ENCODE measurements at places on chromosomes 7 and 10. TPM values are rescaled to one million over a fixed set of nuclear protein-coding genes. Genes with fewer than 3 reads are reported as not detected.

DNA sequence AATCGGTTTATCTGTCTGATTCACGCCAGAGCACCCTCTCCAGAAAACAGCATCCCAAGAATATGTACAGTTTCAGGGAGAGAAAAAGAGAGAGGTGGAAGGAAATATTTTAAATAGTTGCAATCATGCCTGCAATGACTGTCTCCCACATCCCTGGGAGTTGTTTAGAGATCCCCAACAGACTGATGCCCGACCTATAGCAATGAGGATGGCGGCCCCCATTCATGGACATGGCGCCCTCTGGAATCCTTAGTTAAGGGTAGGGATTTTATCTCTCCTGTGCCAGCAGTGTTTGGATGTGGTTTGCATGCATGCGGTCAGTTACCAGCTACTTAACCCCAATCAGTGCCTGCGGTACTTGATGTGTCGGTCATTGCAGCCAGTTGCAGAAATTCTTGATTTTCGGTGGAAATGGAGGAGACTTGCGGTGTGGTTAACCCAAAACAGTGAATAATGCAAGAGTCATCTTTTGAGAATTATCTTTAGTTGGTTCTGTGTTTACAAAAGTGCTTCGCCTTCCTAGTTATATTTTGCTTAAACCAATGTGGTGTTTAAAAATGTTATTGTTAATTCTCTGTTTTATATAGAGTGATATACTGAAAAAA is 186.0 kb upstream of the TCF7L2 start:
- DNase-seq: no peak

- no peak for DNase-seq
These were observed 137.5 kb downstream of the ST7 start for GRCh38 chr7:117090791-117091190.

DNA sequence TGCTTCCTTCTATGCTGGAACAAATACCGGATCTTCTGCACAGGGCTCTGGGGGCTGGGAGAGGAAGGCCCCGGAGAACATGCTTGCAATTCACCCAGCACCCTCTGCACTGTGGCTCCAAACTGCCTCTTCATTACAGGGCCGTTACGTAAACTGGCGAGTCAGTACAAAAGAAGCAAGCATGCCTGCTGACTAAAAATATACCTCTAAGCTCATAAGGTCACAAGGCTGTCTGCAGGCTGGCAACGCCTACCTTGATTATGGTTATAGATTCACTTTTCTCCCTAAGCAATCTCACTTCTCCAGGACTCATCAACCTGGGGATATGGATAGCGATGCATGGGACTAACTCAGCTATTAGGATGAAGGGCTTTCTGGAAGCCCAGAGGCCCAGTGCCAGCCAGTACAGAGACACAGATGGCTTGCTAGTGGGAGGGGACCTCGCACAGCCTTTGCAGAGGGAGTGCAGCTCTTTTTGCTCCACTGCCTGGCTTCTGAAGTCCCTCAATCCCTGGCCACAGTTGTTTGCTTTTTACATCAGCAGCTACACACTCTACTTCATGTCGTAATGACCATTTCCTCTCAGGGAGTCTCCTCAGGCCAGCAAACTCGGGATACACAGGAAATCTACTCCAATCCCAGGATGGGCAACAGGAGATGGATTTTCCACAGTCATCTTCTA is 96.1 kb downstream of the SH3PXD2A start:
- no peak for DNase-seq

- DNase-seq: no peak
These were observed 70.4 kb downstream of the COA1 start for GRCh38 chr7:43658718-43659548.

Gene CARD11
- total RNA-seq: 20.0 TPM

Gene SPDYE16
- not detected for total RNA-seq

GRCh38 chr10:114489521-114490310 is 85.4 kb upstream of the AFAP1L2 start:
- DNase-seq: peak; percentile 75

DNA sequence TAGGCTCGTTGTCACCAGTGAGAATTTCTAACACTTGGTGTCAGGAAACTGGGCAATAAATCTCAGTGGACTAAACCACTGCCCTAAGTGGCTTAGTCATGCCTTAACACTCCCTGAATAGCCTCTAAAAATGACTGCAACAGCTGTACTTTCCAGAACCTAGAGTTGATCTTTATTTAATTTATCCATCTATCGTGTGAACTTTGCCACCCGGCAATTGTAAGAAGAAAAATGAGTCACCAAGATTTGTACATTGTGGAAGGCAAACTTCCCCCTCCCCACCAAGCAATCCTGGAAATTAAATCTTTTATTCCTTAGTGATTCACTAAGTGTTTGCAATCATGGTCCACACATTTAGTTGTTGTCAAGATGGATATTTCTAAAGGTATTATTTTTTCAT is 47.1 kb downstream of the NXPH1 start:
- DNase-seq: no peak

Gene DNMBP
- total RNA-seq: 25.6 TPM

Gene ARHGAP12
- total RNA-seq: 34.3 TPM

- no peak for DNase-seq
These were observed 11.7 kb upstream of the CCDC172 start for GRCh38 chr10:116312548-116312947.

GRCh38 chr10:106957823-106958588 is 206.5 kb downstream of the SORCS1 start:
- no peak for DNase-seq

Gene RASA4
- total RNA-seq: 10.0 TPM

DNA sequence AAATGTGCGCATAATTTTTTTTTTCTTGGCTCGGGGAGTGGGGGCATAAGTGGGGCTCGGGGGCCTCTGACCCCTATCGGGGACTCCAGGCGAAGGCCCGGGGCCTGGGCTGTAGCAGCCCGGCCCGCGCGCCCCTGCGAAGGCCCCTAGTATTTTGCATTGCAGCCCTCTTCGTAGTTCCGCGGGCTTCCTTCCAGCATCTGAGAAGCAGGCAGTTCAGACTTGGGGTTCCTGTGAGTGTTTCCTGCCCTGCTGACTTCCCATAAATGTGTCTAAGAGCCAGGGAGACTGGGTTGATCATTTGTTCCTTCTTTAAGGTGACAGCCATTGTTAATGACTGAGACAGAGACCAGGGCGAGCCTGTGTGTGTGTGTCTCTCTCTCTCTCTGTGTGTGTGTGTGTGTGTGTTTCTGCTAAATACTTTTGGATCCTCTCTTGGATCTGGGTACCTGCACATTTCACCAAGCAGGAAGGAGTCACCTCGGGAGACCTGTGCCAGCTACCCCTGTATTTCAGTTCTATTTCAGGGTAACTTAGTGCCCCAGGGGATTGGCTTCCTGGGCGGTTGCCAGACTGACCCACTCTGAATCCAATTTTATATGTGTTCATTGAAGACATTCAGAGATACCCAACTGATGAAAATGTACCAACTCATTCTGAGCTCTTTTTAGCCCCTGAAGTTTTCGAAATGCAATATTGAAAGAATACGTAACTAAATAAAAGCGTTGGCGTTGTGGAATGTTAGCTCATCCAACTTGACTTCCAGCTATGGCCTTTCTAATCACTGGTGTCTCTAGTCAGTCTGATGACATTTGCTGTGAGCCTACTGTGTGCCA is 805 bp downstream of the MSRB2 start:
- no peak for DNase-seq

Gene ZNF789
- 15.1 TPM for total RNA-seq

DNA sequence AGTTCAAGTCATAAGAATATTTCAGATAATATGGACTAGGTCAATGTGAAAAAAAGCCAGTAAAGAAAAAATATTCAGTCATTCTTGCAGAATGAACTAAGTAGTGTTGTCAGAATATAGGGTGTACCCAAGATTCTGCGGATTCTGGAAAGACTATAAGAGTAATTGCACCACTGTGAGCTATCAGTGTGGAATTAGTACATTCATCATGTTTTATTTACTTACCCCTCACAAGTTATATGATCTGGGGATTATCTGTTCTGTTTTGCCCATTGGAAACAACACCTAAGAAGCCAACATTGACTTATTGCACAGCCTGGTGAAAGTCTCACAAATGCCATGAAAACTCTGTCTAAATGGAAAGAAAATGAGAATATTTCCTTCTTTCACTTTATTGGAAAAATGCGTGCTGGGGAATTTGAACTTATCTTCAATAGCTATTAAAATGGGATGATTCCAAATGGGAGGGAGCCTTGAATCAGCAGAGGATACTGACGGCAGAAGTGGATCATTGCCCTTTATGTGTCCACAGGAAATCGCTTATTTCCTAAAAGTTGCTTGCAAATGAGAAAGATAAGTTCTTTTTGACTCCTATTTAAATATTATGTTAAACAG is 563.3 kb upstream of the POM121L12 start:
- DNase-seq: no peak

Gene CUZD1
- 19.4 TPM for total RNA-seq

DNA sequence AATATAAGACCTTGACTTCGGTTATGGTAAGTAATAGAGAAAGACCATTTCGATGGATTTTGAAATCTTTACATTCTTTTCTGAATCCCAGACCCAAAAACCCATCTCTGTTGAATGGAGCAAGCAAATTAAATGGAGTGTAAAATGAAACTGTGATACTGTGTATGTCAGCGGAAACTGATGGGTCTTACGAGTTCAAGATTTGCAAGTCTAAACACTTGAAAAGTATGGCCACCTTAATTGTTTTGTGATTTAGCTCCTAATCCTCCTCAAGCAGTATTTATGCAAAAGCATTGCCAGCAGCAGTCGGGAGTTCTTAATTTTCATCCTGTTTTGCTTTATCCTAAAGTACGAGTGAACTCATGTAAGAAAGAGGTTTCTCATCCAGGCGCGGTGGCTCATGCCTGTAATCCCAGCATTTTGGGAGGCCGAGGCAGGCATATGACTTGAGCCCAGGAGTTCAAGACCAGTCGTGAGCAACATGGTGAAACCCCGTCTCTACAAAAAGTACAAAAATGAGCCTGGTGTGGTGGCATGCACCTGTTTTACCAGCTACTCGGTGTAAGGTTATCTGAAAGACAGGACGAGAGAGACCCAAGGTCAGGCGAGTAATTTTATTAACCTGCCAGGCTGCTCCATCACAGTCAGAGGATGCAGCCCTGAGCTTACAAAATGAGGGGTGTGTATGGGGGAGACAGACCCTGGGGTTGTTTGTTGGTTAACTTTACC is 5.8 kb upstream of the DHTKD1 start:
- DNase-seq: no peak

Gene VAX1
- not detected for total RNA-seq

Gene PTER
- 8.8 TPM for total RNA-seq

Gene IFIT5
- total RNA-seq: 2.3 TPM

DNA sequence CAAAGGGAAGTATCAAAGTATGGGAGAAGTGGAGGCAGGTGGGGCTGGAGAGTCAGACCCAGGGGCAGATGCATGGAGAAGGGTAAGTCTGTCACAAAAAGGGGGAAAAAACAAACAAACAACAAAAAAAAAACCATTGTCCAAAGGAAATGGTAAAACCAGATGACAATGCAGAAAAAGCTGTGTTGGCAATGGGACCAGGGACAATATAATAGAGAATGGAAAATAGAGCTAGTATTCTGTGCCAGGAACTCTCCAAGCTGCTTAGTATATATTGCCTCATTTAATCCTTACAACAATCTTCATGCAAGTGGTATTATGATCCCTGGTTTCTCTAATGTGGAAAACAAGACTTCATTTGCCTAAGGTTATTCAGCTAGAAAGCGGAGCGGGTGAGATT is 13.1 kb upstream of the KDM7A start:
- DNase-seq: no peak

Gene UNCX
- total RNA-seq: not detected

GRCh38 chr7:151367284-151367683 is 25.7 kb downstream of the NUB1 start:
- DNase-seq: no peak

- no peak for DNase-seq
These were observed 56.5 kb downstream of the EXOC4 start for GRCh38 chr7:133309333-133309732.

DNA sequence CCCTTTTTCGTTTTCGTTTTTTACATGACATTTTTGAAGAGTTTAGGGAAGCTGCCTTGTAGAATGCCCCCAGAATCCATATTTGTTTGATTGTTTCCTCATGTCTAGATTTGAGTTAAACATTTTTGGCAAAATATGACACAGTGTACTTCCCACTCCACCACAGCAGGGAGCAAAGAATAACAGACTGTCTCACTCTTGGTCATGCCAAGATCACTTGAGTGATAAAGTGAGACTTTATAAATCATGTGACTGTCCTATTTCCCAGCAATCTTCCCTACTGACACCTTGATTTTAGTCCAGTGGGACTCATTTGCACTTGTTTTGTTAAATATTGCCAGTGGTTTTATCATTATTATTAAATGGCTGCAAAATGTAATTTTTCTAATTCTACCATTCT is 44.4 kb upstream of the USP6NL start:
- DNase-seq: no peak

DNA sequence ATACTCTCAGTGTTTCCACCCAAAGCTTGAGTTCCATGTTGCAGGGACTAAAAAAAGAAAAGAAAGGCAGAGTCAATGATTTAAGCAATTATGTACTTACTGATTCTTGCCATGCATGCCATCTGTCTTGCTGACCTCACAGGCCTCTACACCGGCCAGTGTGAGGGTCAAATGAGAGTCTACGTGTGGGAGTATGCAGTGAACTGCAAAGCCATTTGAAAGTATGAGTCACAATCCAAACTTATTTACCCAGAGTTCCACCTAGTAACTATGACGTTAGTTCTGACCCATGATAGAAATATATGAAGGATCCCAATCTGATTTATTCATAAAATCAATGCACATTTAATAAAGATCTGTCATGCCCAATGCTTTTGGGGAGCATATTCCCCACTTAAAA is 26.5 kb downstream of the PDE1C start:
- DNase-seq: no peak

Gene SAMD9
- 0.07 TPM for total RNA-seq

DNA sequence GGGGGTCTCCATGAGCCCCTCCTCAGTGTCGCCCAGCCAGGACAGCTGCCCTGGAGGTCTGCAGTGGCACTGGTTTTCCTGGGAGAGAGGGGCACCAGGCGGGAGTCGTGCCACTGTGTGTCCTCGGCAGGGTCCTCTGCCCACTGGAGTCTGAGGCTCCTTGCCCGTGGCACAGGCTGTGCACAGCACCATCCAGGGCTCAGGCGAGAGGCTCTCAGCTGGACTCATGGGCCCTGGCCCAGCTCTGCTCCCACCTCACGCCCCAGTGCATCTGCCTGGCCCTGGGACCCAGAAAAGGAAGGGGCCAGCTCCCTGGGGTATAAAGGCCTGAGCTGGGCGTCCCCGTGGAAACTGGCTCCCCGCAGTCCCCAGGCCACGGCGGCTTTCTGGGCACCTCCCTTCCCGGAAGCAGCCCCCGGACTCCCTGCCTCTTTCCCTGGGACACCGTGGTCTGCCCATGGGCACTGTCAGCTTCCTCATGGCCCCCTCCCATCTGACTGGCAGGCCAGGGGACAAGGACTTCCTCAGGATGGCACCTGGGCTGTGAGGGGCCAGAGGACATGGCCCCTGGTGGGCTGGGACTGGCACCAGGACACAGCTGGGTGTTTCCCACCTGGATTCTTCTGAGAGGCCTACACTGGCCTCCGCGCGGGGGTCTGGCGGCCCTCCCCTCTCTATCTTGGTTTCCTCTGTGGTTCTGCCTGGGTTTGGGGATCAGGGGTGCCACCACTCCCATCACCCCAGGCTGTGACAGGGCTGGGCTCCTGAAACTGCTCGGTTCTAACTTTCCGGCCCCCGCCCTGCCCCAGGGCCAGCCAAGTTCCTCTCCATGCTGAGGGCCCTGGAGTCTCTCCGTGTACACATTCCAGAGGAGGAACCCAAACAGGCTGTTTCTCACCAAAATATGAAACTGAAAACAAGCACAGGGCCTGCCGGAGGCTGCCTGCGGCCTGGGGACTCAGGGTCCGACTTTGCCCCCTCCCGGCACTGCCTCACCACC is 5.5 kb downstream of the FOXL3 start:
- DNase-seq: peak; percentile 20

- no peak for DNase-seq
These were observed 5.4 kb upstream of the C10orf90 start for GRCh38 chr10:126675656-126676438.
